ENCODE measurements at places on chromosomes 1 and 21. TPM values are rescaled to one million over a fixed set of nuclear protein-coding genes. Genes with fewer than 3 reads are reported as not detected.

Gene VASH2
- 2.3 TPM for total RNA-seq

Gene GPA33
- 0.15 TPM for total RNA-seq

Gene CHIA
- total RNA-seq, result not detected

Gene KRTAP12-2
- total RNA-seq, result not detected

Gene OR2G6
- not detected for total RNA-seq

Gene CLEC20A
- total RNA-seq, result not detected

Gene ZFP69
- 2.2 TPM for total RNA-seq

Gene BGLAP
- total RNA-seq, result 0.98 TPM

Gene UMODL1
- not detected for total RNA-seq

Gene EPHA2
- 5.8 TPM for total RNA-seq

Gene TRIM63
- not detected for total RNA-seq

Gene ELF3
- total RNA-seq, result 1.3 TPM

Gene SPRR1B
- not detected for total RNA-seq

Gene OVAAL
- total RNA-seq, result not detected

Gene GSTM1
- not detected for total RNA-seq
